NCI-H774 (cell line): ENCODE measurements at places on chromosomes 7 and 10.
A peak's percentile ranks its signal among the peaks of the same experiment; 100 is the strongest.

DNA sequence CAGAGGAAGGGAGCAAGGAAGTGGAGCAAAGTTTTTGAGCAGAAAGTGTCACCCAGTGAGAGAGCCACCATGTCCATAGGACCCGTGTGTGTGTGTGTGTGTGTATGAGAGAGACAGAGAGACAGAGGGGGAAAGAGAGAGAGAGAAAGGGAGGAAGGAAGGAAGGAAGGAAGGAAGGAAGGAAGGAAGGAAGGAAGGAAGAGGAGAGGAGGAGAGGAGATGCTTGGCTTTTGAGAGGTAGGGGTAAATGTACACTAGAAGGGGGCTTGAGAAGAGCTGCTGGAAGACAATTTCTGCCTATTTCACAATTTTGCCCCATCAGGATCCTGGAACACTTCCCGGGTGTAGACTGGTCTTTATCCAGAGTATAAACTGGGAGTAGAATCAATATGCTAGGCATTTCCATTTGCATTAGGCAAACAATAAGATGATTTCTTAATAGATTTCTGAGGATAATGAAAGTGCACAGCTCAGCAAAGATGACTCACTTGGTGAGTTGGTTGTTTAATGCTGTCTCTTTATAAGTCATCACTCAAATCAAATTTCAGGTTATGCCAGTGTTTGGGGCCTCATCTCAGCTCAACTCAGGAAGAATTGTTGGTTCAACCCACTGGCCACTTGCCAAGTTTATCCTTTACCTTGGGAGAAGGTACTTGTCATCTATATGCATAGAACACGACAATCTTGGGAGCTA is 70.0 kb upstream of the FAM13C start:
- DNase-seq, result no peak

DNA sequence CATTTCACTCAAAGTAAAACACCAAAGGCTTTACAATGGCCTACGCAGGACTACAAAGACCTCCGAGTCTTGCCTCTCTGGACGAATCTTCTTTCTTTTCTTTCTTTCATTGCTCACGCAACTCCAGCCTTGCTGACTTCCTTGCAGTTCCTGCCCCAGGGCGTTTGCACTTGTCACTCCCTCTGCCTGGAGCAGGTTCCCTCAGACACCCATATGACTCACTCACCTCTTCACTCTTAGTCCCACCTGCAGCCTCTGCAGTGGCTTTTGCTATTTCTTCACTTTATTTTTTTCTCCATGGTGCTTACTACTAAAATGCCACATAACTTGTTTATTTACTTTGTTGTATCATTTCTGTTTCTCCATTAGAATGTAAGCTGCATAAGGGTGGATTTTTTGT is 33.1 kb downstream of the GHRHR start:
- no peak for DNase-seq

DNA sequence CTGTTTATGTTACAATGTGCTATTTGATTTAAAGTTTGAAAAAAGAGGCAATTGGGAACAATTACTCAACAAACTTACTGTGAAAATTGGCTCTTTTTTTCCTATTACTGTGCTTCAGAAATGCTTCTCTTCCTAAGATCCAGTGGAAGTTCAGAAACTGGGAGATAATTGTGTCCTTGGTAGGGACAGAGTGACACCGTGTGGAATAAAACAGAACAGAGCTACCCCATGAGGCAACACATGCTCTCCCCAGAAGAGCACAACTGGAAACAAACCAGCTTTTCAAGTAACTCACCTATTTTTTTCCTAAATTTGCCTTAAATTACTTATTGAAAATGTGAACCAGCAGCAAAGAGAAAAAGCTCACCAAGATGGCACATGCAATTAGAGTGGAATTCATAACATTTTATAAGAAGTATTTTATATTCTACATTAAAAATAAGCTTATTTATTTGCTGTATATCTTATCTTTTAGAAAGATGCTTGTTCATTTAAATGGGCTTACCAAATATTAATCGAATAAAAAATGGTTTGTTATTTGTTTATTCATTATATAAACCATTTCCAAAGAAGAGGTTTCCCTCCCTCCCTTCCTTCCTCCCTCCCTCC is 346.1 kb upstream of the ANKRD30A start:
- DNase-seq, result no peak

DNA sequence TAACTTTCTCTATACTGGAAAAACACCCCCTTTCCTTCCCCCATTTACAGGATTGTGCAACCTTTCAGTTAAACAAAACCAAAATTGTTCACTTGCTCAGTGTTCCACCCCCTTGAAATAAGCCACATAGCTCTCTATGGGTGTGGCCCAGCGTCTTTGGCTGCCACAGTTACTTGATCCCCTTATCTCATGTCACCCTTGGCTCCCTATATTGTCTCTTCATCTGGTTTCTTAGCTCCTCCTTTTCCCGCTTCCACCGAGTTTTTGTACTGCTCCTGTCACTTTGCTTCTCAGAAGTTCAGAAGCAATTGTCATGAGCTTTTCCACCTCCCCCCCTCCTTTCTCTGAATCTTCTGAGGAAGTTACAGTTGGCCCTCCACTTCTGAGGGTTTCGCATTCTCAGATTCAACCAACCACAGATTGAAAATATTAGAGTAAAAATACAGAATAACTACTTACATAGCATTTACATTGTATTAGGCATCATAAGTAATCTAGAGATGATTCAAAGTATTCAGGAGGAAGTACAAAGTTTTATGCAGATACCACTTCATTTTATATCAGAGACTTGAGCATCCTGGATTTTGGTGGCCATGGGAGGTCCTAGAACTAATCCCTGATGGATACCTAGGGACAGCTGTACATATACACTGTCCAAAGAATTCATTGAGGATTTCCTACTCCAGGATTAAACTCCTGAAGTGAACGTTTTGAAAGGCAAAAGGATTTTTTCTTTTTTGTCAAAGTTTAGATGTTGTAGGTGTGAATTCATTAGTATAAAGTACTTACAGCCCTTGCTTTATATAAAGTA is 60.4 kb downstream of the ADD3 start:
- DNase-seq, result no peak

DNA sequence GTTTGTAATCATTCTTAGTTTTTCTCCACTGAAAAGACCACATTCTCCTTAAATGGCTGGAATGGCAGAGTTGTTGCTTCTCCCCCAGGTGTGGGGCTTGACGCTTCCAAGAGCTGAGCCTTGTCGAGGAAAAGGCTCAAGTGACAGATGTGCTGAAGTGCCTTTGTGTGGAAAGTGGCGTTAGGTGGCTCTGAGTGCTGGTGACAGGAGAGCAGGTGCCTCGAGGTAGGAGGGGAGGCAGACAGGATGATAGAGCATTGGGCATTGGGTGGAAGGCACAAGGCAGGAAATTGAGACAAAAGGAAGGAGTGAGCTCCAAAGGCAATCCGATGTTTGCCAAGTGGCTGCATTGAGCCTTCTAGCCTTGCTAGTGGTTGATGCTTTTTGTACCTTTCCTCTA is 6.7 kb downstream of the KIAA1217 start:
- peak; percentile 42 for DNase-seq

- DNase-seq, result no peak
Observed at GRCh38 chr10:46283580-46284285, 3.1 kb upstream of the ANTXRL start.

DNA sequence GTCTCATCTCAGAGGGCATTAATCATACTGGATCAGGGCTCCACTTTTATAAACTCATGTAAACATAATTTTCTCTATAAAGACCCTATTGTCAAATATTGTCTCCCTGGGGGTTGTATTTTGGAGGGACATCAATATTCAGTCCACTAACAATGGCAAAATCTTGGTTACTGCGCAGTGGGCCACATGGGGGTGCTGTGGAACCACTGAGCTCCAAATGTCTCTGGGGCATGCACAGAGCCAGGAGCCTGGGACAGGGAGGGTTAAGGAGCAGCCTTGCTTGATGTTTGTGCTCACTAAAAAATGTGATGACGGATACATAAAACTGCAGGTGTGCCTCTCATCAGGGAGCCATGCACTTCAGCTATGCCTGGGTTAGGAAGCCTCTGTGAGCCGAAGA is 62.1 kb upstream of the PRSS58 start:
- no peak for DNase-seq

- DNase-seq, result peak; percentile 3
Observed at GRCh38 chr7:98215561-98216495, 4.6 kb downstream of the BHLHA15 start.

GRCh38 chr10:97117372-97117771 is 68.4 kb downstream of the SLIT1 start:
- DNase-seq, result no peak

- DNase-seq, result no peak
Observed at GRCh38 chr10:33293076-33293475, 41.4 kb downstream of the NRP1 start.

- no peak for DNase-seq
Observed at GRCh38 chr10:51918884-51919325, 219.5 kb upstream of the CSTF2T start.

DNA sequence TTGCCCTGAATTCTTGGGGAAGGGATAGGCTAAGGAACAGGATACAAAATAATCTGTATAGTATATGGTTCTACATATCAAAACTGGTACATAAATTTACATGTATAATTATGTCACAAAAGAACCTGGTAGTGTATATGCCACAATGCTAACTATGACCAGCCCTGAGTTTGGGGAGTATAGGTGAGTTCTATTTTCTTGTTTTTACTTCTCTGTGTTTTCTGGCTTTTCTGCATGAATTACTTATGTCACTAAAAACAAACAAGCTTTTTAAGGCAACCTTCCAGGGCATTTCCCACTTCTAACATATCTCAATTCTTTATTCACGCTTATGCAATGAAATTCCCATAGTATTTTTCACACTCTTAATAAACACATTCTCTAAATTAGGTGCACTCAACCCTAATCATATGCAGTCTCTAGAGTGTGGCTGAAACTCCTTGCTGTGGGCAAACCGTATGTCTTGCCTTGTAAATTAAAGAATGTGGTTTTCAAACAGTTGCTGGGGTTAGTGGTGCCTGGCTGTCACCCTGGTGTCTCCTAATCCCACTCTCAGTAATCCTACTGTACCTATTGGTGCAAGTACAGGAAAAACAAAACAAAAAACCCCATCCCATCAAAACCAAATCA is 14.0 kb upstream of the INSIG1 start:
- DNase-seq, result no peak
